ENCODE measurements at places on chromosomes 6 and 20.
A peak's percentile ranks its signal among the peaks of the same experiment; 100 is the strongest.

GRCh38 chr20:22496817-22497216 is 87.6 kb downstream of the FOXA2 start:
- no peak for DNase-seq

DNA sequence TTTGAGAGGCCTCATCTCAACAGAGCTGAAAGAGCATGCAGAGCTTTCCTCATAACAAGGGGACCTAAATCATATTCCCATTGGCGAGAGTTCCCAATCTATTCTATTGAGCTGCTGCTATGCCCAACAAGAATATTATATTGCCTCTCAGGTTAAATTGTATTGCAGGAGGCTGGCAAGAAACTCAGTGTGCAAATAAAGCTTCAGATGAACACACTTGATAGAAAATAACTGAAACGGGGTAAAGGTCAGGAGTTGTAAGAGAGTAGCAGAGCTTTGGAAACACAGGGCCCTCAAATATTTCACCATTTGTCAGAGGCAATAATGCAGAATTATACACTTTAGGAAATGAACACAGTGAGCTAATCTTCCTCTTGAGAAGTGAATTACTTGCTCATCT is 364.3 kb upstream of the SPTLC3 start:
- DNase-seq, result no peak

GRCh38 chr6:13668291-13668928 is 43.2 kb downstream of the RANBP9 start:
- DNase-seq, result no peak

- no peak for DNase-seq
These were observed 89.7 kb downstream of the SYNJ2 start for GRCh38 chr6:158071121-158072082.

DNA sequence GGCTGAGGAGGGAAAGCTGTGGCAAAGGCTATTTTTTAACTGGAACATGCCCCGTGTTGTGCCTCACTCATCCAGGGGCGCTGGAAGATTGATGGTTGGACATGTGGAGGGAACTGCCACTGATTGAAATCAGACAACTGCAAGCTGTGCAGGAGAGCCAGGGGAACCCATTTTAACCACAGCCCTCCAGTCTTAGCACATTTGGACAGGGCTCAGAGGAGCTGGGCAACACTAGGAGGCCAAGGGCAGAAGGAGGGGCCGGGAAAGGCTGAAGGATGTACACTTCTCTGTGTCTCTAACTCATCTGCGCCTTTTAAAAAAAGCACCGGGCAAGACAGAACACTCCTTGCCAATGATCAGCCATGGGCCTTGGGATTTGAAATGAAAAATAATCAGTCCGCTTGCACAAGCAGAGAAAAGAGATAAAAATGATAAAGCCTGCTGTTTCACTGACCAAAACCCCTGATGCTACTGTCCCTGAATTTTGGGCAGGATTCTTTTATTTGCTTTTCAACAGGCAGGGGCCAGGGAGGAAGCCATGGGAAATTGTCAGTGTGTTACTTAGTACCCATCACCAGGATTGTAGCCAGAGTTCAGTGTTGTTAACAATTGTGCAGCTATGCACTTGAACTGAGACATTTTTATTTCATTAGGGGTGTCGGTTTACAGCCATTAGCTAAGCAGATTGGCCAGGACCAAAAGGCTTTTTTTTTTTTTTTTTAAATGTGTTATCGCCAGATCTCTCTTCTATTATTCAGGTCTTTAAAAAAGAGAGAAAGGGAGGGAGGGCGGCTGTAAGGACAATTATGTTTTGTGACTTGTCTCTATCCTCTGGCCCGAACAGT is 109.3 kb upstream of the EYA4 start:
- no peak for DNase-seq

DNA sequence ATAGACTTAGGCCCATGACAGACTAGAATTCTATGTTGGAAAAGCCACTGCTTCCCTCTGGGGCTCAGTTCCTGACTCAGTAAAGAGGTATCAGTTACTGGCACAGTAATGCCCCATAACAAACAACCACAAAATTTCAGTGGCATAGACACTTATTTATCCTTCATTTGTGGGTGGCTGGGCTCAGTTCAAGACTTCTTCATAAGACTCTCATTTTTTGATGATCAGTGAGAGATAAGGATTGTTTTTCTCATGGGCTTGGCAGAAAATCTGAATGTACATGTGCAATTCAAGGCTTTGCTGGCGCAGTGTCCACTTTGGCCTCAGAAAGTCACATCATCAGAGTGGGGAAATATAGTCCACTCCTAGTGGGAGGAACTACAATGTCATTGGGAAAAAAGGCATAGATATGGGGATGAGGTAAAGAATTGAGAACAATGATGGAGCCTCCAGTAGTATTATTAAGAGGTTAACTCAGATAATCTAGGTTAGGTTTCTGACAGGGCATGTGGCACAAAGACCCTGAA is 384.6 kb upstream of the FLRT3 start:
- no peak for DNase-seq

DNA sequence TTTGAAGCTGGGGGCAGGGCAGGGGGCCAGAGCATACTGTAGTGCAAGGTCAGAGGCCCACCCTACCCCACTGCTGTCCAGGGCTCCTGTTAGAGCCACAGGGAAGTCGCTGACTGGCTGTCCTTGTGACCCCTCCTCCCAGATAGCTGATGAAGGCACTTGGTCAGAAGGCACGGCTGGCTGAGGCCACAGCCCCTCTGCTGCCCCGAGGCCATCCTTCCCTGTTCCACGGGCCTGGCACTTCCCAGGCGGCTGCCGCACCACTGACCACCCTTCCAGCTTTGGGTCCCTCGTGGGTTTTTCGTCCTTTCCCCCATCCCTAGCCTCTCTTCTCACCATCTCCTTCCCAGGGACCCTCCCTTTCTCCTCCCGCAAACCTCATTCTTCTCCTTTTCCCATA is 9.2 kb upstream of the EMILIN3 start:
- no peak for DNase-seq

GRCh38 chr6:49923826-49924225 is 40.1 kb downstream of the DEFB114 start:
- DNase-seq, result peak; percentile 65

DNA sequence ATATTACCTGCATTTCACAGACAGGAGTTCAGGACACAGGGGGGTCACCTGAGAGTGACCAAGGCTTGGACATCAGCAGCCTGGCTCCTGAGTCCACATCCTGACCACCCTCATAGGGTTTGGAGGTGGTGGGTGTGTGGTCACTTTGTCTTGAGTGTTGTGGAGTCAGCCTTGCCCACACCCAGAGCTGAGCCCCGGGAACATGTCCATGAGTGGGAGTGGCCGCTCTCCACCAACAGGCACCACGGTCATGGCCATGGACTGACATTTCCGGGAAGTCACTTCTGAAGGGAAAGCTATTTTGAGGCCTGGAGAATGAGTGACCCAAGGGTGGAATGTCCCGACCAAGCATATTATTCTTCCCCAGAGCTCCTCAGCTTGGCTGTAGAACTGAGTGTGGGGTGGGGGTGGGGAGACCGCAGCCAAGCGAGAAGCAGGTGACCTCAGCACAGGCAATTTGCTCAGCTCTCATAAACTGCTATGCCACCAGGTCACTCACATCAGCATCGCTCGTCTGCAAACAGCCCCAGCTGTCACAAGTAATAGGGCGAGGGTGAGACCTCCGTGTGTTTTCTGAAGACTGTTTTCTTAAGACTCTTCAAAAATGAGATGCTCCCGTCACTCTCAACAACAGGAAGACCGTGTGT is 348.6 kb upstream of the CDH4 start:
- DNase-seq, result no peak

- DNase-seq, result no peak
These were observed 298.7 kb upstream of the MARCKS start for GRCh38 chr6:113558431-113558830.

GRCh38 chr6:168712993-168713392 is 272.0 kb downstream of the SMOC2 start:
- DNase-seq, result no peak

DNA sequence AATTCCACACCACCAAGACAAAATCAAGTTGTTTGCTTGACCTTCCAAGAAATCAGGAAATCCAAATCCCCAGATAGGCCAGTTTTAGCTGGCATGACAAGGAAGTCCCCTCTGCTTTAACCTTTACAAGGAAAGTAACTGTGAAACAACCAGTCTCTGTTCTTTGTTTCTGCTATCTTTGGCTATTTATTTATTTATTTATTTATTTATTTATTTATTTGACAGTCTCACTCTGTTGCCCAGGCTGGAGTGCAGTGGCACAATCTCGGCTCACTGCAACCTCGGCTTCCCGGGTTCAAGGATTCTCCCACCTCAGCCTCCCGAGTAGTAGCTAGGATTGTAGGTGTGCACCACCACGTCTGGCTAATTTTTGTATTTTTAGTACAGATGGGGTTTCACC is 14.5 kb upstream of the GMNN start:
- no peak for DNase-seq

DNA sequence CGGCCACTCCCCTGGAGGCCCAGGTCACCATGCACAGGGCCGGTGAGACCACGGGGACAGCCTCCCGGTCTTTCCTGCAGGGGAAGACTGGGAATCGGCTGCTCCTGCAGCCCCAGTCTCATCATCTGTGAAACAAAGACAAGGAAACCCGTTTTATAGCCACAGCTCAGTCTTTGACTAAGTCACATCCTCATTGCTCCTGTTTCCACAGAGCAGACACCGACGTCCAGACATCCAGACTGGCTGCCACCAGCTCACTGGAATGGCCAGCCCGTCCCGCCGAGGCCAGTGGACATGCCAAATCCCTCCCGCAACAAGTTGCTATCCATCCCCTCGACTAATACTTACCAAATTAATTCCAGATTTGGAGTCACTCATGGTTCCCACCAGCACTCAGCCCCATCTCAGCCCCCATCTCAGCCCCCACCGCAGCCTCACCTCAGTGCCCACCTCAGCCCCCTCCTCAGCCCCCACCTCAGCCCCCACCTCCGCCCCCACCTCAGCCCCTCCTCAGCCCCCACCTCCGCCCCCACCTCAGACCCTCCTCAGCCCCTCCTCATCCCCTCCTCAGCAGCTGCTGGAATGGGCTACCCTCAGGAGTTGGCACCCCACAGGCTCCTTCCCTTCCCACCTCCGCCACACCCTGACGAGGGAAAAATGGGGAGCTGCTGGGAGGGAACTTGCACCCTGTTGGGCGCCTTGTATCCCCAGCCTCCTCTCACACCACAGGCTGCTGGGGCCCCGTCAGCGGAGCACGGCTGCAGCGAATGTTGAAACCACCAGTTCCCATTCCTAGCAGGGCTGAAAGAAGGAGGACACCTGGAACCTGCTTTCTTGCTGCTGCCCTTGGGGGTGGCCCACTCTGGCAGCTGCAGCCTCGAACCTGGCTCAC is 48.7 kb downstream of the YTHDF1 start:
- no peak for DNase-seq

GRCh38 chr20:38123021-38123587 is 42.0 kb downstream of the TGM2 start:
- DNase-seq, result no peak

DNA sequence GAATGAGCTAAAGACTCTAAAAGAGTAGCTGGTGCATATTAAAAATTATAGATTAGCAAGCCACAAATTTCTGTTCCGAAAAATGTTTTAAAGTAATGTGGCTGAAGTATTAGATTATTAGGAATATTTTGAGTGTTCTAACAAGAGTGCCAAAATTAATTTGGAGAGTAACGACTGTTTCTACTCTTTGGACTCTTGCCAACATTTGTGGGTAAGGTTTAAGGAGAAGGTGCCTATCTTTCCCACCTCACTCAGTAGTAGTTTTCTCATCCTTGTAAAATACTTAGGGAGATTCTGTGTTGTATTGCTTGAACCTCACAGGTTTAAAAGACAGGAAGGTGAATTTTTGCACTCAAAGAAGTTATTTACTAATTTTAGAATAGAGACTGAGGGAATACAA is 5.0 kb downstream of the HSF2 start:
- no peak for DNase-seq
